SHP77 (cell line): ENCODE measurements at places on chromosomes 12 and 14.

DNA sequence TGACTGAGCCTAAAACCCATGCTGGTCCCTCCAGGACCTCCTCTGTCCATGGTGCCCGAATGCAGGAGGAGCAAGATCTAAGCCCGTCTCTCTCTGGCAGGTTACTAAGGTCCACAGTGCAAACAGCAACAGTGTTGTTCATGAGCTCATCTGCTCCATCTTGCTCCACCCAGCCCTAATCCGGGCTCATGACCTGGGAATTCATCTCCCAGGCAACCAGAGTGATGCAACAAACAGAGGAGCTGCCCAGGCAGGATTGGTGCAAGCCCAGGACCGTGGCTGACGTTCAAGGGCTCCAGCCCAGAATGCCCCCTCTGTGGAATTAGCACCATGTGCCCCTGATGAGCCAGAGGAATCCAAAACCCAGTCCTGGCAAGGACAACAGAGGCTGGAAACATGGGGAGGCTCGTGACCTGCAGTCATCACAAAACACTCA, 29.9 kb downstream of the HSPB8 start:
- peak; percentile 54 for DNase-seq

GRCh38 chr12:127903146-127903545, 363.8 kb upstream of the TMEM132C start:
- no peak for DNase-seq

DNA sequence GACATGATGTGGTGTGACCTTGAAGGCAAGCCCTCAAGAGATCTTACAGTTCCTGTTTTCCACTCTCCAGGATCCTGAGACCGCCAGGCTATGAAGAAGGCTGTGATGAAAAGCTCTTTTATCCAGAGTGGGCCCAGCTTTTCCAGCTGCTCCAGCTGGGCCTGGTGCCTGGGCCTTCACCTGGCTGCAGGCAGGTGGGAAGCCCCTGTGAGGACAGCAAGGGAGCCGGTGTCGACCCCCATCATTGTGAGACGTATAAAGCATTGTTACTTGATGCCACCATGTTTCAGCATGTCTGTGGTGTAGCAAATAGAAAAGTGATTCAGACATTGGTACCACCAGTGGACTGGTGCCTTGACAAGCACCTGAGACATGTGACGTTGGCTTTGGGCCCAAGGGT, 190.2 kb downstream of the KIF26A start:
- DNase-seq: no peak

DNA sequence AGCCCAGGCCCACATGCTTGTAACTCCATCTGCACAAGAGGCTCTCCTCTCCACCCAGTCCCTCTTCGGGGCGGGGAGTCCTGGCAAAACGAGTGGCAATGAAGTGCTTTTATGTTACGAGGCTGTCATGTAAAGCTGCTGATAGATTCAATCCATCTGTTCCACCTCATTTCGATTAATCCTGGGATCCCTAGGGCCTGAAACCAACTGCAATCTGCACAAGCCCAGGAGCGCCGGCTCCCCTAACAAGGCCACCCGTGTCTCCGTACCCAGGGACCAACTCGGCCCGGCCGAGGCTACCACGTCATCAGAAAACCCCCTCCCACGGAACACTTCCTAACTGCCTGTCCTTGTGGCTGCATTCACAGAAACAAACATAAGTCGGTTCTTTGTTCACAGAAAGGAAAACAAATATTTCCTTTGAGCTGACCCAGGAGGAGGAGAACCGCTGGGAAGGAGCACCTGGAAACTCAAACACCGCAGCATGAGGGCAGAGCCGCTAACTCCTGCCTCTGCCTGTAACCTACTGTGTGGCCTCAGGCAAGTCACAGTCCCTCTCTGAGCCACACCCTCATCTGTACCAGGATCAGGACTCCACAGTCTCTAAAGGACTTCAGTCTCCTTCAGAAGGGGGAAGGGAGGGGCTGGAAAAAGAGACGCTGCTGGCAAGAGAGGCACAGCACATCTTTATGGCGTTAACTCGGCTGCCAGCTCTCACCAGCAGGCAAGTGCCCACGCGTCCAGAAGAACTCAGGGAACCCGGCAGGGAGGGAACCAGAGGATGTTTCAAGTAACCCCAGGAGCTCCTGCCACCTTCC, 47.8 kb downstream of the CCDC88C start:
- peak; percentile 49 for DNase-seq

GRCh38 chr12:22518998-22519397, 25.3 kb downstream of the C2CD5 start:
- DNase-seq: no peak

DNA sequence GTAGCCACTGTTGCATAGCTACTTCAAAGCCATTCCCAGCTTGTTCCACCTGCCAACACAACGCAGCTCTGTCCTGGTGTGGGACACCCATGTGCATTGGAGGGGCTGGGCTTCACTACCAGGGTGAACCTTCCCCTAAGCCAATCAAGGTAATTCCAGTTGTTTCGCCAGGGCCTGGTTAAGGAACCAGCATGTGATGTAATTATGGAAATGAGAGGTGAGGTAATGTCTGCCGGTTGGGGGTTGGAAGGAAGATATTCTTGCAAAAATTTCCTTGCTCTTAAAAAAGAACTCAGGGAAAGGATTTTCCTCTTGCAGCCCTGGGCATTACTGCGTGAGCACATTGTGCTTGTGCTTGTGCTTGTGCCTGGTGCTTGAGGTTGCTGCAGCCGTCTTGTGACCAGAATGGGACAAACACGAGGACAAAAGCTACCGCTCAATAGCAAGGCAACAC, 14.9 kb downstream of the TUBA1C start:
- DNase-seq: no peak

DNA sequence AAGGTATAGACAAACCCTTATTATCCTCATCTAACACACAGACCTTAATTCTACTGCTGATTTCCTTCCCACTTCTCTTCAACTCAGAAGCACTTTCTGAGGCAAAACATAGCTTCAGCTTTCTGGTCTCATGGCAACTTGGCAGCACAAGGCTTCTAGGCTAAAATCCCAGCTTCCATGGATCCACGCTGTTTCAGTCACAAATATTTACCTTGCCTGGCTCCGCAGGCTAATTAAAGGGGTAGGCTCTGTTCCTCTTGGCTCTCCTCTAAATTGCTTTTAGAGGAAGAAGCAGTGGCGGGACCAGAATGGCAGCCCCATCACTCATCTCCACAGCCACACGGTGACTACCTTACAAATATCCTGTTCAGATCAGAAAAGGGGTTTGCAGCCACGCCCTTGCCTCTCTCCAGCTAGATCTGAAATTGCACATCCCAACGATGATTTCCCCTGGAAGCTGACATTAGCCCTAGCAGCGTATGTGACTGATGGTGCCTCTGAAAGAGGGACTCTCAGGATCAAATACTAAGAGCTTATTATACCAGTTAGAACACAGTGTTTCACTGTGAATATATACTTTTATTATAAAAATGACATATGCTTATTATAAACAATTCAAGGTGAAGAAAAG, 221.5 kb upstream of the NUDT4 start:
- no peak for DNase-seq

GRCh38 chr12:47837190-47838171, 17.8 kb upstream of the HDAC7 start:
- peak; percentile 60 for DNase-seq

- no peak for DNase-seq
Measured at GRCh38 chr14:70663707-70664179, 22.0 kb downstream of the TTC9 start.

DNA sequence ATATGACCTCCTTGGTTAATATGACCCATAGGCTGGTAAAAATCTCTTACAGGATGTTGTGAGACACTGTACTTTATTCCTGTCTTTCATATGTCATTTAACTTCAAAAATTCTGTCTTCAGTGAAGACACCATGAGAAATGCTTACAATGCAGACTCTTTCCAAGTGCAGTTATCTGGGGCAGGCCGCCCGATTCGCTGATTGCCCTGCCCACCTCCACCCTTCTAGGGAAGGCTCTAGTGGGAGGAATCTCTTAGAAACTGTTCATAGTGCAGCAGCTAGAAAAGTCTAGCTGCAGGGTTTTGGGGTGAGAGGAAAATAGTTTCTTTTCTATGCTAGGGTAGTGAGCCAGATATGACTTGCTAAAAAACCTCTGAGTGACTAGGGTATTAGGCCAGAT, 15.0 kb upstream of the CIPC start:
- no peak for DNase-seq

- no peak for DNase-seq
Measured at GRCh38 chr12:39975374-39975918, 130.4 kb downstream of the SLC2A13 start.

- peak; percentile 58 for DNase-seq
Measured at GRCh38 chr14:50920482-50921230, 23.6 kb downstream of the PYGL start.

DNA sequence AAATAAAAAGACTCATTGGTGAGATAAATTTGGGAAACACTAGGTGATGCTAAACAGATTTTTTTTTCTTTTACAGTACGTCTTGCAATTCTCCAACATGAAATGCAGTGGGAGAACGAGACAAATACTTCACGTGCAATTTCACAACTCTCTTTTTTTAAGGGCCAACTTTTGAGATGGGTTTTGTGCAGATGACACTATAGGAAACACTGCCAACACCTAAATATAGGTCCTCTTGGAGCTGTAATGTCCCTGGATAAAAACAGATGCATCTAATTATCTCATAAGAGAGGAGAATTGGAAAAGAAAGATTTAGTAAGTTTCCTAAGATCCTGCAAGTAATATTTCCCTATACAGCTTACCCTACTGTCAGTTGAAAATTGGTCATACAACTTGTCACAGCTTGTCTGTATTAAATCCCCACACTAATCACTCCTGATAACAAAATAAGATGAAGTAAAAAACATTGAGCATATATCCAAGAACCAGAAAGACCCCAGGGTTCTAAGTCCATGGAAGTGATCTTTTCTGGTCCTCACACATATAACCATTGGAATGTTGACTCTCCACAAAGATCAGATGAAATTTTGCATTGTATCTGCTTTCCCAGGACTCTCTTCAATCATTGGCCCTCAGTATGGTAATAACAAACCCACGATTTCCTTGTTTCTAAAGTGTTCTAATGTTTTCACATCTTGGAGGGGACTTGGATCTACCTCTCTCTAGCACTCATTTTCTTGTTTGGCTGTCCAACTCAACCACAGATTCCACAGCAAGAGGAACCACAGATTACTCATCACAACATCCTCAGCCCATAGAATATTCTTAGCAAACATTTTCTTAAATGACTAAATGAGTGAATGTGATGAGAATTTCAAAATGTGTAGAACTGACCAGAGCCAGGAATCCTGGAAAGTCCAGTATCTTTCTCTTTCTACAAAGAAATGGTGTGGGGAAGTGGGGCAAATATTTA, 769.4 kb upstream of the USP15 start:
- DNase-seq: no peak

DNA sequence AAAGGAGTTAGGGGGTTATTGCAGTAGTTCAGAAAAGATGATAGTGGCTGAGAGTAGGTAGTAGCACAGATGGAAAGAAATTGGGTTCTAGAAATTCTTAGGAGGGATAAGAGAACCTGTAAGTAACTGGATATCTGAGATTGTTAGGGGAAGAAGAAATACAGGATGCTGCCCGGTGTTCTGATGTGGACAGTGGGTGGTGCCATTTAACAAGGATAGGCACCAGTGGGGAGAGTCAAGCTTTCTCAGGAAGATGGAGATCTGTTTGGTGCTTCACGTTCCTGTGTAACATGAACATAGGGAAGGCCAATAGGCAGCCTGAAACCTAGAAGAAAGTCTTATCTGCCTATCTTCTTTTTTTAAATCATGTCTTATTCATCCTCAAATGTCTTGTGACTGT, 245.9 kb downstream of the NPAS3 start:
- DNase-seq: peak; percentile 25

DNA sequence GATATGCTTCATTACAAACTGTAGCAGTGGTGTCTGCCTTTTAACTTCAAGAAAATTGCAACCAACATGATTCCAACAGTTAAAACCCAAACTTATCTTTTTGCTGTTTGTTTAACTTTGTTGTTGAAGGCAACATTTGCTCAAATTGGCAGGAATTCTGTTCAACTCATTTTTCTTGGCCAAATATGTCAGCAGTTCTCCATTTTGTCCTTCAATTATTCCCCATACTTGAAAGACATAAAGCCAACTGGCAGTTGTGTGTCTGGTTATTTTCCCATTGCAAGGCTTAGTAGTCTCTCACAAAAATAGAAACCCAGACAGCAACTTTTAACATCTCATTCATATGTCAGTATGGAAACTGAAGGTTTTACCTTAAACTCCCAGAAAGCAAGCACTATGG, 146.3 kb downstream of the LRIG3 start:
- no peak for DNase-seq

- no peak for DNase-seq
Measured at GRCh38 chr12:7899755-7900154, 27.0 kb upstream of the SLC2A14 start.

- peak; percentile 87 for DNase-seq
Measured at GRCh38 chr12:32106517-32107358, at the start of gene BICD1. Gene BICD1, plus strand, starts transcription at chr12:32106847. Its CDS starts 485 bp downstream, at chr12:32107332.

DNA sequence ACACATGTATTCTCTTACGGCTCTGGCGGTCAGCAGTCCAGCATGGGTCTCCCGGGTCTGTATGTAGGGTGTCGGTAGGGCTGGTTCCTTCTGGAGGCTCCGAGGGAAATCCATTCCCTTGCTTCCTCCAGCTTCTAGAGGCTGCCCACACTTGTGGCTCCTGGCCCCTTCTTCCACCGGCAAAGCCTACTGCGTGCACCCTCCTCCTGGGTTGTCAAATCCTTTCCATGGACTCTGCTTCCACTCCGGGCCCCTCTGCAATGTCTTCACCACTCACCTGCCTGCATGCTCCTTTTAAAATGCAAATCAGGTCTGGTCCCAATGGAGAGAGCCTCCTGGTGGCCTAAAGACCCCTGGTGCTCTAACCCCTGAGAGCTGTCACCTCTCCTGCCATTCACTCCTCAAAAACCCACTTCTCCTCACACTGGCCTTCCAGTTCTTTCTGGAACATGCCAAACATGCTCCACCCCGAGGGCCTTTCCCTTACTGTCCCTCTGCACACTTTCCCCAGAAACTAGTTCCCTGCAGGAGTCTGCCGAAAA, 108.5 kb downstream of the DICER1 start:
- DNase-seq: no peak

DNA sequence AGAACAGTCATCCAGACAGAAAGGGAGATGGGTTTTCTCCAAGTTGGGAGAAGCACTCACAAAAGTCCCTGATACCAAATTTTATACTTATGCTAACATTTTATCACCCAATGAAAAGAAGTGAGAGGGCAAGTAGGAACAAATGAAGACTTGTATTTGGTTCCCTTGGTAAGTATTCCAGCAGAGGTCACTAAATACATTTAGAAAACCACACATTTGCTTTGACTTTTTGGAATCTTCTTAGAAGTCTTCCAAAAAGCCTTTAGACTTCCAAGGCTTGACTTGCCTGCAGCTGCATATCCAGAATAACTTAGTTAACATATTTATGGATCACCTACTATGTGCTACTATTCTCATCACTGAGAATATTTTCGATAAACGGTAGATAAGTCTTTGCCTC, 3.1 kb upstream of the GYS2 start:
- no peak for DNase-seq

DNA sequence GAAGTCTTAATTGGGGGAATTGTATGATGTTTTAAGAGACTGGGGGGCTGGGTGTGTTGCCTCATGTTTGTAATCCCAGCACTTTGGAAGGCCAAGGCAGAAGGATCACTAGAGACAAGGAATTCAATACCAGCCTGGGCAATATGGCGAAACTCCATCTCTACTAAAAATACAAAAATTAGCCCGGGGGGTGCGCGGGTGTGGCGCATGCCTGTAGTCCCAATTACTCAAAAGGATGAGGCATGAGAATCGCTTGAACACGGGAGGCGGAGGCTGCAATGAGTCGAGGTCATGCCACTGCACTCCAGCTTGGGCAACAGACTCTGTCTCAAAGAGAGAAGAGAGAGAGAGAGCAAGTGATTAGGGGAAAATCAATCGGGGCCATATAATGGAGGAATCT, 600.5 kb downstream of the SLC16A7 start:
- no peak for DNase-seq
